ENCODE measurements at places on chromosomes 4 and X. TPM values are rescaled to one million over a fixed set of nuclear protein-coding genes. Genes with fewer than 3 reads are reported as not detected.

The CHRNA9 gene
- total RNA-seq = not detected

The ARMCX4 gene
- 9.9 TPM for total RNA-seq

The FOXR2 gene
- total RNA-seq = not detected

The DGAT2L6 gene
- total RNA-seq = 0.16 TPM

The ADH1A gene
- total RNA-seq = not detected

The TRAM1L1 gene
- total RNA-seq = 1.4 TPM

The PPEF1 gene
- total RNA-seq = not detected

The FGF2 gene
- 21.4 TPM for total RNA-seq

The DUSP9 gene
- total RNA-seq = 0.13 TPM

The PHOX2B gene
- not detected for total RNA-seq

The HTN3 gene
- total RNA-seq = not detected
